ENCODE measurements at places on chromosomes 12 and 14.

DNA sequence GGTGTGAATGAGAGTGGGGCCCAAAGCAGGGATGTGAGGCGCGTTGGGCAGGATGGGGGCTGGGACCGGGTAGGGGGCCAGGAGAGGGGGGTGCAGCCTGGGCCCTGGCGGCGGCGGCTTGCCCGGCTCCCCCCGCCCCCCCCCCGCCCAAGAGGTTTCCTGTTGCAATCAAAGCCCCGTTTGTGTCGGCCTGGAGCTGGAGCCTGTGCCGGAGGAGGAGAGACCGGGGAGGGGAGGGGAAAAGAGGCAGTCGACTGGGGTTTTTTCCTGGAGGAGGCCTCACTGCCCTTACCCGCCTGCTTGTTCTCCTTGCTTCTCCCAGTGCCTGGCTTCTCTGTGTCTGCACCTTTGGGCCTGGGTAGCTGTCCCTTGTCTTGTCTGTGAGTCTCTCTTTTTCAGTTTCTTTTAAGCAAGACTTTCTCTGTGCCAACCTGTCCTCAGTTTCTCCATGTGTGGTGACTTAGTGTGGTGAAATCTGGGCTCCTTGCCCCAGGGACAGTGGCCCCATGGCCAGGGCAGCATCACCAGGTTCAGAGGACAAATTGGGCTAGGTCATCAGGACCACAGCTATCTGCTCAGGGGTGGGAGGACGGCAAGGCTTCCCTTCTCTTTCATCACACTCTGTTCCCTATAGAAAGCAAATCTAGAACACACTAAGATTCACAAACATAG, 8.5 kb downstream of the RARG start:
- no peak for DNase-seq

- peak; percentile 58 for DNase-seq
Observed at GRCh38 chr12:124433147-124433874, 134.1 kb downstream of the NCOR2 start.

DNA sequence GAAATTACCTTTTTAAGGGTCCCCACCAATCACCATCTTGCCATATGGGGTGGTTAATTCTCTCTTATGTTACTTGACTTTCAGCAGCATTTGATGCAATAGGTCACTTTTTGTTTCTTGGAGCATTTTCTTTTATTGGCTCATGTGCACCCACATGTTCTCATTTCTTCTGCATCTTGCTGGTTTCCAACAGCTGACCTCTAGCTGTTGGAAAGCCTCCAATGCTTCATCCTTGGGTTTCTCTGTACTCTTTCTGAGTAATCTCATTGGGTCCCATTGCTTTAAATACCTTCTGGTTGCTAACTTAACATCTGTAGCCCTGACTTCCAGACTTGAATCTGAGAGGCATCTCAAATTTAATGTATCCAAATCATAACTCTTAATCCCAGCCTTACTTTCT, 116.8 kb downstream of the CRADD start:
- no peak for DNase-seq

DNA sequence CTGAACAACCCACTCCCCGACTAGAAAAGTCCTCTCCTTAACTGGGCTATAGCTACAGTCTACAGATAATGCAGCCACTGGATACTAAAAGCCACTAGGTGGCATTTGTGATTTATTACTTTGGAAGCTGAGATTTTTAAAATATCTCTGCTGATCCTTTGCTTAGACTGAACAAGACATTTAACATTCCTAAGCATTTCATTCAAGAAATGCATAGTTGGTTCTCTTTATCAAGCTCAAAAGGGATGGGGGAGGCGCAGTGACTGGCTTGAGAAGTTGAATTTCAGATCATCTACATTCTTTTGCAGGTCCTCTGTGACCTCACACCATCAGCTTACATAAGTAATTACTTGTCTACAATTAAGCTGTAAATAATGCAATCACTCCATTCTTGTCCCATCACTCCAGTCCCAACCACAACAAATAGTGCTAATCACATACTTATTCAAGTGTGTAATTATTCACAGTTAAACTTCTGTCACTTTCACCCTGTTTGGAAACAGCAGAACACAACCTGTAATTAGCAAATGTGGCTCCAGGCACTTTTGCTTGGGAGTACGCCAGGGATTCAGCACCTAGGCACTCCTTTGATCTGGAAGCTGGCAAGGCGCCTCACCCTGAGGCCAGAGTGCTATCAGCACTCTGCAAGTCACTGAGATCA, 203.6 kb downstream of the NOVA1 start:
- no peak for DNase-seq

GRCh38 chr12:29147731-29148595, 1.1 kb upstream of the FAR2 start:
- DNase-seq = no peak

- no peak for DNase-seq
Observed at GRCh38 chr14:92711976-92712653, 36.3 kb downstream of the LGMN start.

- no peak for DNase-seq
Observed at GRCh38 chr12:1322821-1323220, 271.6 kb downstream of the FBXL14 start.

- no peak for DNase-seq
Observed at GRCh38 chr12:122851820-122852219, 16.6 kb downstream of the HIP1R start.

DNA sequence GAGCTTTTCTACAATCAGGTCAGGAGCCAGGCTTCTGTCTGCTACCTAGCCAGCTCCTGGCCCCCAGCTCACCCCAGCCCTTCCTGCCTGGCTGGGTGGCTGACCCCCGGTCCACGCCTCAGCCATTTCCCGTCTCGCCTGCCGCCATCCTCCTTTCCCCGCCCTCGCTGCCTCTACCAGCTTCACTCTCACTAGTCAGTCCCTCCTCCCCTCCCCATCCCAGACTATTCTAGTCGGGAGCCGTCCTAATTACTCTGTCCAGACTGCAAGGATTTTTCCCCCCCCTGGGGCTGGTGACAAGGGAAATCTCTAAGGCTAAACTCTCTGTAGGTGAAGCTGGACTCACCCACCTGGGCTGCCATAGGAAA, 825 bp downstream of the DHH start:
- no peak for DNase-seq

GRCh38 chr12:33988197-33988805, 34.0 kb upstream of the ALG10 start:
- DNase-seq = no peak

DNA sequence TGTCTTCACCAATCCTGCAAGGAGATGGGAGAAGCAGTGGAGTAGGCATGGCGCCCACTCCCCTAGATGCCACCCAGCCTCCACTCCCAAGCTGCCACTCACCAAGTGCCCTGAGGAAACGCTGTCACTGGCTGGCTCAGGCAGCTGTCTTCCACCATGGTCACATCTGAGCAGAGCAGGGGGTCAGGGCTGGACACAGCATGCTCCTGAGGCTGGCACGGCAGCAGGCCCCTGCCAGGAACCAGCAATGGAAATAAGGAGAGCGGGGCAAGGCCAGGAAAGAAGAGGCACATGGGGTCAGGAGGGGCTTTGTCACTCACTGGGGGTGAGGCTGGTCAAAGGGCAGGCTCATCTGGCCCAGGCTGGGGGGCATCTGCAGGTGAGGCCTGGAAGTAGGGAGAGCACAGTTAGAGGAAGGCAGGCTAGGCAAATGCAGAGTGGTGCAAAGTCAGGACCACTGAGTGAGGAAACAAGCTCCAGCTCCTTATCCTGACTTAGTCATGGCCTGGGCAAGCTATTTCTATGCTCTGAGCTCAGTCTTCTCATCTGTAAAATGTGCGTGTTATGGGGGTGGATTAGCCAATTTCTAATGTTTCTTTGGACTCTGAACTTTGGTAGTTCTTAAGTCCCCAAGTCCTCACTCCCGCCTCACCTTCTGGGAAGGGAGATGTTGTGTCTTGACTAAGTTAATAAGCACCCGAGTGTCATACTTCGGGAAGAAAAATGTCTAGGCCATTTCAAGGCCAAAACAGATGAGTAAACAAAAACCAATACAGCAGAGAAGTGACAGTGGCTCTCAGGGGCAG, 8.0 kb downstream of the NAB2 start:
- no peak for DNase-seq

DNA sequence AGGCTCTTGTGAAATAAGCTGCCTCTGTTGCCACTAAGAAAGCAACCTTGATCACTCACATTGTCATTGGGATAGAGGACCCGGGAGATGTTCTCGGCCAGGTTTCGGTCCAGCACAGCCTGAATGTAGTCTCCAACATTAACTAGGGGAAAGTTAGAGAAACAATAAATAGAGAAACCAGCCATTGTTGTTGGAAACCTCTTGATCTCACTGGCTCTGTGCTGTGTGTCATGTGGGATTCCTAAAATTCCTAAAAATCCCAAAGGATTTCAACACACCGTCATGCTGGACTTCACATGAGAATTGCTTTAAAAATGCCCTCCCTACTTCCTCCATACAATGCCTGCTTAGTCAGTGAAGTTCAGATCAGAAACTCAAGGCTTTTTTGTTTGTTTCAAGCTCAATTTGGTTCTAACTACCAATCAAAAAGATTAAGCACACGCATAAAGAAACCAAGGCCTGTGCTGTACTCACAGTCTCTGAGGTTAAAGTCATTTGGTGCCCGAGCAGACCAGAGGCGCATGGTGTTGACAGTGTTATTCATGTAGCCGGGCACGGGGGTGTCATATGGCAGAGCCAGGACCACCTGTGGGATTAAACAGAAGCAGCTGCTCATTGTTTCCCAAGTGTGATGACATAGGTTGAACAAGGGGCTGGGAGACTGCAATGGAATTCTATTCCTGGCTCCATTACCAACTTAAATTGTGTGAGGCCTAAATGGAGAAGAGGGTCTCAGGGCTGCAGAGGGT, 23.6 kb downstream of the PYGL start:
- no peak for DNase-seq

DNA sequence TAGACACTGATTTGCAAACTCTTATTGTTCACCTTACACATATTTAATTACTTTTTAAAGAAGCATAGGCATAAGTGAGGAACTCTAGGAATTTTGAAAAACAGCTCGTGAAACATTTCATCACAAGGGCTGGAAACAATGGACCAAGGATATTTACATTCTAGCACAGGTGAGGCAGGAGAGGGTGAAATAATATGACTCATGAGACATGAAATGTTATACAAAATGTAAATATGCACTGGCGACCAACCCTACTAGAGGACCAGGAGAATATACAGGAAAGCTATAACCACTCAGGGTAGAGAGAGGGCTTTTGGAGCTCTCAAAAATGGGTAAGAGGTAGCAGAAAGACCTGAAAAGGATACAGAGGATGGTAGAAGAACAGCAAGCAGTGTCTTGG, 115.3 kb downstream of the PTGER2 start:
- DNase-seq = no peak

DNA sequence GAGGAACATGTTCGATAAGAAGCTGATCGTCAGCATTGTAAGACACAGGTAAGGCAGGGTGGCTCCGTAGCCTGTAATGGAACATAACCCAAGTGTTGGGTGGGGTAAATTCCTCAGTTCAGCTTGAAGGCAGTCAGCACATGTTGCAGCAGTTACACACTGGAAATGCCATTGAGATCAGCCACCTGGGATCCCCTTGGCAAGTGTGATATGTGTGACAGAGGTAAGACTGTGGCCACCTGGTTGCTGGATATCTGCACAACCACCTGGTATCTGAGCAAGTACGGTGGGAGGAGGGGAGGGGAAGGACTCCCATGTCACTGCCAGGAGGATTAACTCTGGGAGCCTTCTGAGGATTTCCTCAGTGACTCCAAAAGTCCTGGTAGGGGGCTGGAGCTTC, 158.0 kb upstream of the CAND1 start:
- no peak for DNase-seq

GRCh38 chr12:77606348-77606747, 224.3 kb upstream of the NAV3 start:
- no peak for DNase-seq

GRCh38 chr14:91303091-91303923, 58.8 kb upstream of the GPR68 start:
- no peak for DNase-seq

DNA sequence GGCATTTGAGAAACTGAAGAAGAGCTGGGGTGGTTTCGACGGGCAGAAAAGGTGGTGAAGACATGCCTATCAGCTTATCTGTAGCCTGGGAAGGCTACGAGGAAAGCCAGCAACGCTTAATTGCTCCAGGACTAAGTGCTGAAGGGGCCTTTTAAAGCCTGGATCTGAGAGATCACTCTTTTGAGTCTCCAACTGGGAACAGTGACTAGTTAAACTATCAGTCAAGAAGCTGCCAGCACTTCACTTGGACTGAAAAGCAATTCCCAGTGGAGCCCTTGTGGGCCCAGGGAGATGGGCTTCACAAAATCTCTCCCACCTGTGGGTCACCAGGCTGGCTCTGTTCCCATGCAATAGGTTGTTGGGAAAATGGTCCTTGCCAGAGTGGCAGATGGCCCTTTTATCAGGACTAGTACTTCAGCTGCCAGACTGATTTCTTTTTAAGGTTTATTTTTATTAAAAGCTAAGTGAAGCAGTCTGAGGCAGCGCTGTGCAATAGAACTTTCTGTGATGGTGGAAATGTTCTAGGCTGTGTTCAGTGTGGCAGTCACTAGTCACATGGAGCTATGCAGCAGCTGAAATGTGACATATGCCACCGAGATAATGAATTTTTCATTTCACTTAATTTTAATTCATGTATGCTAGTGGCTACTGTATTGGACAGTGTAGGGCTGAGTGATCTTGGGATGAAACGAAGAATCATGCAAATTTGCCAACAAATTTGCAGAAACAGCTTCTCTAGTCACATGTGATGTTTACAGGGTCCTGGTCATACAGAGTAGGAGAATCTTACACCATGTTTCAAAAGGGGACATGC, 276.8 kb downstream of the PCNX1 start:
- no peak for DNase-seq
